Naive thymus-derived CD4-positive, alpha-beta T cell (primary cell): ENCODE measurements at places on chromosomes 12 and 14. TPM values are rescaled to one million over a fixed set of nuclear protein-coding genes. Genes with fewer than 3 reads are reported as not detected.

The GUCY2C gene
- not detected for polyA plus RNA-seq

The ERP27 gene
- 5.8 TPM for polyA plus RNA-seq

The CD69 gene
- polyA plus RNA-seq = 201 TPM

The DHRS2 gene
- polyA plus RNA-seq = not detected

The CCDC88C gene
- 23.6 TPM for polyA plus RNA-seq

The ZNF641 gene
- 13.4 TPM for polyA plus RNA-seq

The RND1 gene
- polyA plus RNA-seq = 0.17 TPM

The TSPAN8 gene
- not detected for polyA plus RNA-seq

The TSPAN11 gene
- polyA plus RNA-seq = not detected

The SLC7A7 gene
- 1.1 TPM for polyA plus RNA-seq

The MCRS1 gene
- polyA plus RNA-seq = 55.5 TPM

The ADGRD1 gene
- not detected for polyA plus RNA-seq

The KRT73 gene
- polyA plus RNA-seq = 6.2 TPM

The SLC6A12 gene
- polyA plus RNA-seq = not detected

The GARIN6 gene
- polyA plus RNA-seq = not detected

The OR6C2 gene
- not detected for polyA plus RNA-seq

The LTB4R2 gene
- 2.1 TPM for polyA plus RNA-seq

The COPS7A gene
- polyA plus RNA-seq = 43.0 TPM

The KRT82 gene
- not detected for polyA plus RNA-seq

The C12orf54 gene
- polyA plus RNA-seq = not detected

The SPTB gene
- polyA plus RNA-seq = not detected

The VTI1B gene
- 99.7 TPM for polyA plus RNA-seq

The SDR9C7 gene
- not detected for polyA plus RNA-seq

The REM2 gene
- 0.58 TPM for polyA plus RNA-seq

The MIPOL1 gene
- not detected for polyA plus RNA-seq

The CLEC4D gene
- not detected for polyA plus RNA-seq

The TAS2R46 gene
- polyA plus RNA-seq = not detected

The TMEM229B gene
- polyA plus RNA-seq = 25.5 TPM

The TCTN2 gene
- polyA plus RNA-seq = 1.1 TPM

The TAS2R8 gene
- not detected for polyA plus RNA-seq

The TOMM20L gene
- polyA plus RNA-seq = not detected

The DPF3 gene
- 0.07 TPM for polyA plus RNA-seq

The TBC1D30 gene
- 0.13 TPM for polyA plus RNA-seq

The C3AR1 gene
- polyA plus RNA-seq = 0.62 TPM

The ANKS1B gene
- polyA plus RNA-seq = not detected

The KLRD1 gene
- 1.9 TPM for polyA plus RNA-seq

The CLEC4C gene
- not detected for polyA plus RNA-seq

The ADCK1 gene
- polyA plus RNA-seq = 6.6 TPM

The MYO1H gene
- not detected for polyA plus RNA-seq

The TRPV4 gene
- not detected for polyA plus RNA-seq

The EFCAB11 gene
- polyA plus RNA-seq = 3.0 TPM

The ANO2 gene
- not detected for polyA plus RNA-seq

The PLXNC1 gene
- polyA plus RNA-seq = 2.9 TPM

The MGAT2 gene
- 16.5 TPM for polyA plus RNA-seq

The DBX2 gene
- not detected for polyA plus RNA-seq

The NACA gene
- polyA plus RNA-seq = 1,626 TPM

The TMEM132D gene
- polyA plus RNA-seq = not detected

The INSM2 gene
- polyA plus RNA-seq = not detected
